ENCODE measurements at places on chromosomes 11 and 22.

GRCh38 chr11:75323609-75324008 lies 27.9 kb downstream of the ARRB1 start:
- DNase-seq = no peak

DNA sequence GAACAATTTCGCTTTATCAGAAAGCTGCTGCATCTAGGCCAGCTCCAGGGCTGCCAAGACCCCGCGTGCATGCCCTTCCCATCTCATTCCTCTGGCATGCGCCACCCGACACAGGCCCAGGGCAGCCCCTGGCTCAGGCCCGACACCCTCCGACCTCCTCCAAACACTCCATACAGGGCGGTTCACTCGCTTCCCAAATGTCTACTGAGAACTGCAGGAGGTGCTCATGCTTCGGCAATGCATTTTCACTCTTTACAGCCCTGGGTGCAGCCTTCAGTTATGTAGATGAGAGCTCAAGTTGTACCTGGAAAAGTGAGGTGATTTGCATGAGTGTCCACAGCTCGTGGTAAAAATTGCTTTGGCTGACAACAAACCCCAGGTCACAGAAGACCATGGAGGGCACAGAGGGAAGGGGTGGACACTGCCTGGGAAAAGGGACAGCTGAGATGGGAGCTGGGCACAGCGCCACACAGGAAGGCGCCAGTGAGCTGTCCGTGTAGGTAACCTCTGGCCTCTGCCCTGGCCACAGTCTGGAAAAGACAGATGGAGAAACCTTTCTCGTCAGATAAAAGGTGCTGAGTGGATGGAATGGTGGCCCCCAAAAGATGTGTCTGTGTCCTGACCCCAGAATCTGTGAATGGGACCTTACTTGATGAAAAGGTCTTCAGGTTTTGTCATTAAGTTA lies 1351.9 kb downstream of the BRD1 start:
- DNase-seq = no peak

DNA sequence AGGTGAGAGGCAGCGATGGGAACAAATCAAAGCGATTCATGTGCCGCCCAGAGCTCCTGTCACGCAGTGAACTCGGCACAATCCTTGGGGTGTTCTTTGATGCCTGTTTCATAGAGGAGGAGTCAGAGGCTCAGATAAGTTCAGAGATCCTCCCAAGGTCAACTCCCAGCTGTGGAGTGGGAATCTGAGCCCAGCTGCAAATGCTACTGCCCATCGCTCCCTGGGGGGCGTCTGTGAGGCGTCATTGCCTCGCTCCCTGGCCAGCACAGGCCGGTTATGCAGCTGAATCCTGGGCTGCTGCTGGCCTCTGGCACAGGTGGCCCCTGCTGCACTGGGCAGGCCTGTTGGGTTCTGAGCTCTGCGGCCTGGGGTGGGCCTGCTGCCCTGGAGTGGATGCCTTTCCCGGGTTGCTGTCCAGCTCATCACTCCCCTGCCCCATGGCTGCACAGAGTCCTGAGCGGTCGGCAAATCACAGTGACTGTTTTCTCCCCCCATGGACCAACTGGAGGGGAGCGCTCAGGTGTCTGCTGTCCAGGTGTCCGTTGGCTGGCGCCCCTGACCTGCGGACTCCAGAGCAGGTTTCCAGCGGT lies 36.3 kb upstream of the SHISAL1 start:
- DNase-seq = no peak

DNA sequence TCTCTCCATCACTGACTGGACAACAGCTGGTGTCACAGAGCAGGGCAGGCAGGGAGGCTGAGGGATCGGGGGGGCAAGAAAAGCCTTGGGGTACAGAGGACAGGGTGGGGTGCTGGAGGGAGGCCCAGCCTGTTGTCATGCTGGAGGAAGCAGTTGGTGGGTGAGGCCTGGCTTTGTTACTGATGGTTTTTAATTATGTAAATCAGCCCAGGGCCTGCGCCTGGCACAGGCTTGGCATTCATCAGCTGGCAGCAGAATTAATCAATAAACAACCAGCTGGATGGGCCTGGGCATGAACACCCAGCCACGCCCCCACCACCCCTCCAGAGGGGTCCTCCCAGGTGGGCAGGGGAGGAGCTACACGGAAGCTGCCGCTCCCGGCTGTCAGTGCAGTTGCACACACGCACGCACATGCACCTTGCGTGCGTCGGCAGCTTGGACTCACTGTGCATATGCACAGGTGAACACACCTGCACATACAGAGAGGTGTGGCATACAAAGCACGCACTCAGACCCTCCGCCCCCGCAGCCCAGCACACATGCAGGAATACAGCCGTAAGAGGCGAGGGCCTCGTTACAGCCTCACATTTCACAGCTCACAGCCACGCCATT lies 21.3 kb upstream of the ELFN2 start:
- no peak for DNase-seq

DNA sequence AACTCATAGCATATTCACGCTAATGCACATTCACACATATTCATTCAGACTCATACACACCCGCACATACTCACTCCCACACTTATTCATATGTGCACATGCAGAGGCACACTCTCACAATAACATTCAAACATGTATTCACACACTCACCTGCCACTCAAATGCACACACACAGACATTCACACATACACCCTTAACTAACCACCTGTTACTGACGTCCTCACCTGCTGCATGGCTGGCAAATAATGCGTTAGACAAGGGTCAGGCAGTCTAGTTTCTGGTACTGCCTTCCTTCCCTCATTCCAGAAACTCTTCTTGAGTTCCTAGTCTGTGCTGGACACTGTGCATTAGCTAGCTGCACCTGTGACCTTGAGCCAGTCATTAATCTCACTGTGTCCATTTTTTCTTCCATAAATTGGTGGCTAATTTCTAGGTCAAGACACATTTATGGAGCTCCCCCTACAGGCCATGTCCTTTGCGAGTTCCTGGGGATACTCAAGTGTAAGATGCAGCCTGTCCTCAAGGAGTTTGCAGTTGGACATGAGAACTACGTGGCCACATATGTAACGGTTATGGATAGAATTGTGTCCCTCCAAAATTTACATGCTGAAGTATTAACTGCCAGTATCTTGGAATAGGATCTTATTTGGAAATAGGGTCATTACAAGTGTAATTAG lies 34.5 kb upstream of the SEZ6L start:
- DNase-seq = no peak

- no peak for DNase-seq
Observed at GRCh38 chr11:69497221-69497787, 15.8 kb downstream of the LINC01488 start.

DNA sequence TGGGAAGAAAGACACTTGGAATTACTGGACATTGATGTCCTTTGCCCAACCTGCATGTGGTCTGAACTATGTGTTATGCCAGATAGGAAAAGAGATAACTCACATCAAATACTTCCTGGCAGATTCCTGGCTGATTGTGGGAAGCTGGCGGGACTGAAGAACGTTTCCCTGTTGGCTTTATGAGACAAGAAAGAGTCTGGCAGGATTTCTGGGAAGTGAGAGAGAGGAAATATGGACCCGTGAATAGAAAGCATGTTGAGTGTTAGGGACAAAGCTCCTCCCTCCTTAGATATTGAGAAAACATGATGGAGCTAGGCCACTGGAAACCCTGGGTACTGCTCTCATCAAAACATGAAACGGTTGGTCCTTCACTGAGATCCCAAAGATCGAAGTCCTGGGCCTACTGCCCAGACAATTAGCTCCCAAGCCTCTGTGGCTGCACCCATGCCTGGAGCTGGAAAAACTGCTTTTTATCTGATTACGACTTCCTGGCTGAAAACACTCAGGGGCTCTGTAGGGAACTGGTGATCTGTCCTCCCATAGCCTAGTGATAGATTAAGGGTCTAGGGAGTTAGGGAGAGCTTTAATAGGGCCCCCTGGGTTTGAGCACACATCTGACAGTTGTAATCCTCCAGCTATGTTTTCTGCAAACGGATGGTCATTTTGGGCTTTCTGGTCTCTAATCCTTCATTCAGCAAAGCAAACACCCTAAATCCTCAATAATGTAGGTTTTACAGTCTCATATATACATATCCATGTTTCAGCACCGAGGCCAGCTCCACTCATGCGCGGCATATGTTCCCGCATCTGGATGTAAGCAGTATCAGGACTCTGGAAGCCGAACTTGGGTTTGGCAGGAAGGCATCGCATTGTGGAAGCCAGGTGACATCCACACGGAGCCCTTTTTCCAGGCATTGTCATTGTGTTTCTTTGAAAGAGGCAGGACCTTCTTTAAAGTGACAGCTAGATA lies 6.1 kb upstream of the B3GAT1 start:
- DNase-seq = no peak

Data from germinal center (tissue), 1 donor.